Activated naive CD4-positive, alpha-beta T cell treated with anti-CD3 and anti-CD28 coated beads, Interleukin-2, amount 10 ng/mL, durations not matched to agents 7 days and 5 days (primary cell): ENCODE measurements at places on chromosomes 7 and 10.

GRCh38 chr7:144720149-144720548 is 115.7 kb downstream of the TPK1 start:
- no peak for DNase-seq

GRCh38 chr7:53996876-53997275 is 545.3 kb upstream of the VSTM2A start:
- no peak for DNase-seq

DNA sequence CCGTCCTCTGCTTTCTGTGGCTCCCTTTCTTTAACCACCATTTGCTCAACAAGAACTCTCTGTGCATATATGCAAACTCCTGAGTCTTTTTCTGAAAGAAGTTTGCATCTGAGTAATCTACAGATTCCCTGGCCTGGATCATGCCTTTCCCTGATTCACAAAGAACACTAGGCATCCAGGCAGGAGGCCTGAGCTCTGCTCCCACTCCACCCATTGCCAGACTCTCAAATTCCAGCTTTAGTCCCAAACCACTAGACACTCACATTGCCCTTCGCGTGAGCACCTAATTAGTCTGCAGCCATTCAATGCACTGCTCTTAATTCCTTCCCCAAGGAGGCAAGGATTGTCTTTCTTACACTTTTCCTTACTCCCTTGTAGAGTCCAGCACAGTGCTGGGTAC is 60.9 kb downstream of the ABCC2 start:
- no peak for DNase-seq

DNA sequence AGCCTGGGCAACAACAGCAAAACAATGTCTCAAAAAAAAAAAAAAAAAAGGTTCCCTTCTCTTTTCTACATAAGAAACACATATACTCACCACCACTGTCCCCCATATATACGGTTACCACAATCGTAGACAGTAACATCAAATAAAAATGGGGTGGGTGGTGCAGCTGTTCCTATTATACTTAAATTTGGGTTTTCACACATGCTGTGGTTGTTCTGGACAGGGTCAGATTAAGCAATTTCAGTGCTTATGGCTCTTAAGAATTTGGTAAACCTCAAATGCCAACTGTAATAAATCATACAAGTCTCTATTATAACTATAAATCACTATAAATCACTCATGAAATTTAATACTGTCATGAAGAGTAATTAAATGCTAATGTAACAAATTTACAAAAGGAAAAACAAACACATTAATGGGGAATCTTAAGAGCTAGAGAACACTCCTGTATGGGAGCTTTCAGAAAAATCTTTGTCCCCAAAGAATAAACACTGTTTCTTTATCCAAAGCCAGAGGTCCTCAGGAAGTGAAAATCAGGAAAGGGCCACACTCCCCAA is 143.6 kb downstream of the GLI3 start:
- DNase-seq, result no peak

GRCh38 chr10:9274206-9274755 is 1219.8 kb downstream of the GATA3 start:
- DNase-seq, result no peak

GRCh38 chr10:35728341-35728740 is 86.2 kb upstream of the FZD8 start:
- DNase-seq, result no peak

DNA sequence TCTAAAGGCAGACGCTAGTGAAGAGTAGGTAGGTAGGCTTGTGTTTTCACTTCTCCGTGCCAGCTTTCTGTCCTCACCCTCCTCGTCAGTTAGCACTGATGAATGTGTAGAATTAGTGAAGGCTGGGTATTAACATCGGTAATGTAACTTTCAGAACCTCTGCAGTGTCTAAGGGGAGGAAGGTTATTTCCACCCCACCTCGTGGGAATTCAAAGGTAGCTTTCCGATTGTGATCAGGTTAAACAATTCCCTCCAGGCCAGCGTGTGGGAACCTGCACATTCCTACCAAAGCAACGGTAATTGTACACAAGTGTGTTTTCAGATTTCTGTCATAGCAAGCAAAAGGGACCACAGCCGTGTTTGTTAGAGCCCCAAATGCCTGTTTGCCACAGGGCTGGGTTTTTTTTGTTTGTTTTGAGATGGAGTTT is 405.0 kb upstream of the GALNT17 start:
- DNase-seq, result no peak

- no peak for DNase-seq
These were observed 43.4 kb upstream of the TARP start for GRCh38 chr7:38316733-38317360.

DNA sequence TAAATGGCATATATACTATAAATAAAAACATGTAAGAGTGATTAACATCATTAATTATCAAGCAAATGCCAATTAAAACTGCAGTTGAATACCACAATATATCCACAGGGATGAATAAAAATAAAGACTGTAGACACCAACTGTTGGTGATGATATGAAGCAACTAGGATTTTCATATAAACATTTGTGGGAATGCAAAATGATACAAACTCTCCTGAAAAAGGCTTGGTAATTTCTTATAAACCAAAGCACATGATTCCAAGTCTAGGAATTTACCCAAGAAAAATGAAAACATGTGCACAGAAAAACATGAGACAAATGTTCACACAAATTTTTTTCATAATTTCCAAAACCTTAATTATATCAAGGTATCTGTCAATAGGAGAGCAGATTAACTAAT is 448.1 kb downstream of the ETV1 start:
- no peak for DNase-seq

DNA sequence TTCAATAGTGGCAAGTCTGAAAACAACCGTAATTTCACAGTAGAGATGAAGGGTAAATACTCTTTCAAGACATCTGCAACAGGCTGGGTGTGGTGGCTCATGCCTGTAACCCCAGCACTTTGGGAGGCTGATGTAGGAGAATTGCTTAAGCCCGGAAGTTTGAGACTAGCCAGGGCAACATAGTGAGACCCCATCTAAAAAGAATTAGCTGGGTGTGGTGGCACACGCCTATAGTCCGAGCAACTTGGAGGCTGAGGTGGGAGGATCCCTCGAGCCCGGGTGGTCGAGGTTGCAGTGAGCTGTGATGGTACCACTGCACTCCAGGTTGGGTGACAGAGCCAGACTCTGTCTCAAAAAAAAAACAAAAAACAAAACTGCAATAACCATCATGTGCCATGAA is 71.8 kb downstream of the PFKFB3 start:
- no peak for DNase-seq

DNA sequence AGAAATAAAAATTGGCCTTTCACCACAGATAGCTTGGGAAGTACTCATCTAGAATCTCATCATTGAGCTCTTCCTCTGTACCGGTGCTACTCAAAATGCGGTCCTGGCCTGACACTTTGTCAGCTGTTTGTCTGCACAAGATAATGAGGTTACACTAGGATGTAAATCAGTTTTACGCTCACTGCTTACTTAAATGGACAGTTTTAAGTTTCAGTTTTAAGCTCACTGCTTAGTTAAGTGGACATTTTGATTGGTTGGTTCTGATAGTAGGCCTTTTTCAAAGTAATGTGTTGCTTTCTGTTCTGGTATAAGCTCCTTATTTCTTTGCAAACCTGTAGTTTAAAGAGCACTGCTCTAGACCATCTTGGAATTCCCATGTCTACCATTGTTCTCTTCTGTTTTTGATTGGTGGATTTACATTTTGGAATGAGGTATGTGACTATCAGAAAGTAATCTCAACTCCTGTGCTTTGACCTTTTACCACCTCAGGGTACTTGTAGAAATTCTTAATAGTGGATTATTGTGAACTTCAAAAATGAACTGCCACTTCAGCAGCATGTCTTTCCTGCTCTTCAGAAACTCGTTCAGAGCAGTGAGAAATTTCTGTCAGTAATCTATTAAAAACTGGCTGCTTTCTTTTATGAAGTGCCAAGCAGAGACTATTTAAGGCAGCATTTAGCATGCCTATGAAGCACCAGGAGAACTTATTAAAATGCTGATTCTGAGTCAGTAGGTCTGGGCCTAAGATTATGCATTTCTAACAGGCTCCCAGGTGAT is 55.0 kb downstream of the C1GALT1 start:
- no peak for DNase-seq

- no peak for DNase-seq
These were observed 331.1 kb downstream of the CALN1 start for GRCh38 chr7:72080865-72081510.

DNA sequence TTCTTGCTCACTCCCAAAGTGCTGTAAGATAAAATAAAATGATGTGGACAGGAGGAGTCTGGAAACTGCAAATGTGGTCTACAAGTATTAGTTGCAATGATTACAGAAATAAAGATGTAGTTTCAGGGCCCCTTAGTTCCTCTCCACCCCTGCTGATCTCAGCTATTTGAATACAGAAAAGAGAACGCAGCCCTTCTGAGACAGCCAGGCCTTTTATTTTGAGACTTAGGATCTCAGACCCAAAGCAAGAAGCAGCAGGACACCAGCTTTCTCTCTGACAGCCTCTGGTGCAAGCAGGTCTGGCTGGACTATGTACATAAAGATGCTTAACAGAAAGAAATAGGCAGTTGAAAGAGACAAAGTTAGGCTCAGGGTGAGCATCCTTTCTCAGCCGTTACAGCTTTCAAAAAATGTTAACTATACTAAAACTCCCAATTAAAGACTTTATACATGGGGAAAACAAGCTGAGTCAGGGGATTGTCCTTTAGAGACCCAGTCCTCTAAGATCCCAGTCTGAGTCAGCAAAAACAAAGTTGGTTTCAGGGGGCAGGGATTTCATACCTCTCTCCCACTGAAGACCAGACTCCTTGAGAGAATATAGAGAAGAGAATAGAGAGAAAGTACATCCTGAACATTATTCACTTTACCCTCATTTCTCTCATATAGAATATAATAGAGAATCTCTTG is 220.4 kb downstream of the TMEM178B start:
- no peak for DNase-seq

DNA sequence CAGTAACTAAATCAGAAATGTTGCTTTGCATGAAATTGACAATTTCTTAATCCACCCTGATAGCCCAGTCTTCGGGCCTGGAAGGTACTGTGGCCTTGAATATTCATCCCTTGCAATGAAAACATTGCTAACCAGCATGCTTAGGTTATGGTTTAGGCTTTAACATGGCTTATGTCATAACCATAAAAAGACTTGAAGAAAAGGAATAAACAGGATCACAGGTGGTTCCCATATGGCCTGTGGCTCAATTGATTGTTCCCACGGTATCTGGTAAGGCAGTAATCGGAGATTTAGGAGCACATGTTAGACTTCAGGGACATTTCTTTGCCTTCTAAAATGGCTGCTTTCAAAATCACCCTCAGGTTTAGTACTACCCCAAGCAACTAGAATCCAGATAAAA is 139.5 kb downstream of the ST7 start:
- DNase-seq, result no peak

DNA sequence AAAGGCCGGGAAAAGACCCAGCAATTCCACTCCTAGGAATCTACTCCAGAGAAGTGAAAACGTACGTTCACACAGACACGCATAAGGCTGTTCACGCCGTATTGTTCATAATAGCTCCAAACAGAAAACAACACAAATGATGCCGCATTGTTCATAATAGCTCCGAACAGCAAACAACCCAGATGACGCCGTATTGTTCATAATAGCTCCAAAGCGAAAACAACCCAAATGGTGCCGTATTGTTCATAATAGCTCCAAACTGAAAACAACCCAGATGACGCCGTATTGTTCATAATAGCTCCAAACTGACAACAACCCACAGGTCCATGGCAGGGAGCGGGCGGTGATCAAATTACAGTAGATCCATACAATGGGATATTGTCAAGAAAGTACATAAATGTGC is 85.2 kb upstream of the DNAAF5 start:
- no peak for DNase-seq

DNA sequence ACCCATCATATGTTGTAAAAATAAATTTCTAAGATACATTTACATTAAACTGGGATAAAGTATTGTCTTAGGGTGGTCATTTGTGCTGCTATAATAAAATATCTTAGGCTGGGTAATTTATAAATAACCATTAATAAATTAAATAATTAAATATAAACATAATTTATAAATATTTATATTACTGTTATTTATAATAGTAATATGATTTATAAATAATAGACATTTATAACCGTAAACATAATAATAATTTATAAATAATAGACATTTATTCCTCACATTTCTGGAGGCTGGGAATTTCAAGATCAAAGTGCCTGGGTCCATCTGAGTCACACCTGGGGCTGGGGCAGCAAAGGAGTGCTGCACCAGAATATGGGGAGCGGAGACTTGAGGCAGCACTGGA is 31.1 kb downstream of the ZWINT start:
- no peak for DNase-seq

DNA sequence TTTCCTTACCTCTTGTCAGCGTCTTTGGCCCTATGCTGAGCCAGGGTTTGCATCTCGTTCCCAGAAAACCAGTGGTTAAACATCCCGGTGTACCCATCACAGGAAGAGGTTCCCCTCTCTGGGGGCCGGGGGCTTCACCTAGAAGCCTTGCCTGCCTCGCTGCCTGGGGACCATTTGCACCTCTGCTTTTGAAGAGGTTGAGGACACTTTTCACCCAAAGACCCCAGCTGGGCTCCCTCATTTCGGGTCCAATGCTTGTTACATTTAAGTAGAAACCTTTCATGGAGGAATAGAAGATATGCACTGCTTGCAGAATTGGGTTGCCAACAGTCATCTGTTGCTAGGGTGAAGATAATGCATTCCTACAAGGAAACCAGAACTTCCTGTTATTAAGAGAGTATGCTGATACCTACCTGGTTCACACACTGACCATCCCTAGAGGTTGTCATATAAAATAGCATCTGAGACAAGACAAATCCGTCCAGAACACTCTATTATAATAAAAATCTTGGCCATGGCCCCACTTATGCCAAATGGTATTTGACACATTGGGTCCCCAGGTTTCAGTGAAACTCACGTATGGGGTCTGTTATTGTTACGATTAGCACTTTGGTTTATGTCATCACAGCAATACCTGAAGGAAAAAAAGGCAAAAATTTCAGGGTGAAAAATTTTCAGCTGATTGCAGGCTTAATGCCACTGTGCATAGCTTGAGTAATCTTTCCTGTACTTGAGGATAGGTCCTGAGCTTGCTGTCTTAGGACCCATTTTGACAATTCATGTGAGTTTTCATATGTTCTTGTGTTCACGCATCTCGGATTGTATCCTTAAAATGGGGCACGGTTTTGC is 917 bp downstream of the ZNF365 start:
- no peak for DNase-seq

DNA sequence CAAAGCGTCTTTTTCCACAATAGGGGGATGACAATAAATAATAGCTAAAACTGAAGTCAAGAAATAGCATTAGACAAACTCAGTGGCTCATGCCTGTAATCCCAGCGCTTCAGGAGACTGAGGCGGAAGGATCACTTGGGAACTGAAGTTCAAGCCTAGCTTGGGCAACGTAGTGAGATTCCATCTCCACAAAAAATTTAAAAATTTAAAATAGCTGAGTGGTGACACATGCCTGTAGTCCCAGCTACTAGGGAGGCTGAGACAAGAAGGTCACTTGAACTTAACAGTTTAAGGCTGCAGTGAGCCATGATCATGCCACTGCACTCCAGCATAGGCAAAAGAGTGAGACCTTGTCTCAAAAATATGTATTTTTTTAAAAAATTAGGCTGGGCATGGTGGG is 107.9 kb downstream of the AKR1D1 start:
- no peak for DNase-seq

DNA sequence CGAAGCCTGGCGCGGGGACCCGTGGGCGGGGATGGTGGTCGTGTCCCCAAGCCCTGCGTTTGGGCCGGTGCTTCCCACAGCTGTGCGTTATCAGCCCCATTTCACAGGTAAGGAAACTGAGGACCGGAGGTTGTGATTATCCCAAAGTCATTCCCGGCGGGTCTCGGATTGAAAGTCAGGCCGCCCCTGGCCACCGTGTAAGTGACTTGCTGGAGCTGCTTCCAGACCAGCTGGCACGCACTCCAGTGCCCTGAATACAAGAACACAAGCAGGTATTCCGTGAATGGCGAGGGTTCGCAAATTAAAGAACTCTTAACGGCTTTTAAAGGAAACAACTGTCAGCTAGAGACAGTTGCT is 675 bp upstream of the ATE1 start:
- no peak for DNase-seq
